ENCODE measurements at places on chromosomes 4 and X.

- DNase-seq = no peak
Observed at GRCh38 chrX:53695946-53696549, 9.5 kb upstream of the HUWE1 start.

GRCh38 chr4:37884855-37885487 is 5.9 kb upstream of the TBC1D1 start:
- DNase-seq = no peak

- DNase-seq = no peak
Observed at GRCh38 chr4:45550766-45551366, 573.0 kb downstream of the GABRG1 start.

- no peak for DNase-seq
Observed at GRCh38 chrX:20274121-20274520, 7.4 kb upstream of the RPS6KA3 start.

- no peak for DNase-seq
Observed at GRCh38 chr4:140277576-140277975, 95.9 kb upstream of the SCOC start.

GRCh38 chr4:41256131-41256739 is 493 bp upstream of the UCHL1 start:
- no peak for DNase-seq

All from substantia nigra (tissue), 51 donors.